ENCODE measurements at places on chromosomes 6 and 20. TPM values are rescaled to one million over a fixed set of nuclear protein-coding genes. Genes with fewer than 3 reads are reported as not detected.

The MYH7B gene
- total RNA-seq: 0.55 TPM

The BPIFA3 gene
- not detected for total RNA-seq

The HDGFL1 gene
- not detected for total RNA-seq

- DNase-seq: no peak
Observed at GRCh38 chr20:17449031-17449430, 82.1 kb downstream of the BFSP1 start.

The MED23 gene
- 35.9 TPM for total RNA-seq

DNA sequence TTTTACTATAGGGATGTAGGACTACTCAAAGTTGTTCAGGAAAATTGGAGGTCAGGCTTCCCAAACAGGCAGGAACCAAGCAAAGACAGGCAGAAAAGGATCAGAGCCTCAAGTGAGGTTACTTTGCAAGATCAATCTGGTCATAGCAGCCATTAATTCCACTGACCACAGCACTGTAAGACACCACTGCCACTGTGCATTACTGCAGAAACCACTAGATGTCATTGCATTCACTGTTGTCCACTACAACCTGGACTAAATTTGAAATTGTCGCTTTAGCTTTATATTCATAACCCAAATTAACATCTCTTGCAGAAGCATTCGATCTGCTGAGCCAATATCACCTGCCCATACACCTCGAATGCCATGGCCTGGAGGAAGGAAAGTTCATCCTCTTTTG is 126.9 kb upstream of the UFL1 start:
- no peak for DNase-seq

GRCh38 chr20:64250027-64250426 is 5.5 kb upstream of the PCMTD2 start:
- DNase-seq: no peak

The BIRC7 gene
- not detected for total RNA-seq

DNA sequence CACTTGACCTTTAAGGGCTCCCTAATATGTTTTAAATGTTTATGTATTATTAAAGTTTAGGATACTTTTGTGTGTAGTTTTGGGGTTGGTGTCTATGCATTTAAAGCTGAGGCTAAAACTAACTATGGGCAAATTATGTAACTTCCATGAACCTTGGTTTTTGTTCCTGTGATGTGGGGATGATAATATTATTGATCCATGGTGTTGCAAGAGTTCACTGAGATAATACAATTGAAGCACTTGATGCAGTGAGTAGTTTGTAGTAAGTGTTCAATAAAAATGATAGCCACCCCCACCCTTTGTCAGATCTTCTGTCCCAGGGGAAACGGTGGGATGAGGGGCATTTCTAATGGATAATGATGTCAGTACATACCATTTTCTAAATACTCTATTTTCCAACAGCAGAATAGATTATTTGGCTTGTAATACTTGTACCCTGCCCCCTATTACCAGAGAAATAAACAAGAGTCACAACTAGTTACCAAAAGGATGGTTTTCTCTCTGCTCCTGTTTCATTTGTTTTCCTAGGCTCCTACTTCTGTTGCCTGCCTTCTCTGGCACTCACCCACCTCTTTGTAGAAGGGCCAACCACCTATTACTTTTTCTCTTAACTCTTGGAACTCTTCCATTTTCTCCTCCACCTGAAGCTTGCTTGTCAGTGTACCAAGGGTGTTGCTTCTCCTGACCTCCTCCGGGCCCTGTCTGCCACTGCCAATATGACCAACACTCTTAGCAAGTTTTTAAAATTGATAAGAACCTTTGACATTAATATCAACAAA is 97.9 kb downstream of the RCAN2 start:
- DNase-seq: no peak

DNA sequence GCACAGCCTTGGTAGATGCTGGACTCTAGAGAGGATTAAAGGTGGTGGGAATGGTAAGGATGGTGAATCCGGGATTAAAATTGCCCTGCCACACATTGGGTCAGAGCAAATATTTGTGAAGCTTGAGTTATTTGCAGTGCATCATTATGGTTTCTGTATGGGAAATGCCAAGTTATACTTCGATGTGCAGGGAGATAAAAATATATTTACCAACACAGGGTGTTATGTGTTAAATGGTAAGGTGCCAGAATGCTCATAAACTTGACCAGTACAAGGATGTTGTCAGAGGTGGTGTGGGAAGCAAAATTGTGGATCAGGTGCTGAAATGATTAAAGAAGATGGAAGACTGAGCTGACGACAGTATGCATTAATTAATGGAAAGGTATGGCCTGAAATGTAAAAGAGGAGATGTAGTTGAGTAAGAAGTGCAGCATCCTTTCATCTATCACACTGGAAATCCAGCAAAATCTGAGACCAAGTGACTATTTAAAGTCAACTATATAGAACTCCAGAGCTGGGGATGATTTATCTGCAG is 262.3 kb downstream of the ADGB start:
- no peak for DNase-seq

- no peak for DNase-seq
Observed at GRCh38 chr6:153590411-153590810, 448.6 kb upstream of the OPRM1 start.

DNA sequence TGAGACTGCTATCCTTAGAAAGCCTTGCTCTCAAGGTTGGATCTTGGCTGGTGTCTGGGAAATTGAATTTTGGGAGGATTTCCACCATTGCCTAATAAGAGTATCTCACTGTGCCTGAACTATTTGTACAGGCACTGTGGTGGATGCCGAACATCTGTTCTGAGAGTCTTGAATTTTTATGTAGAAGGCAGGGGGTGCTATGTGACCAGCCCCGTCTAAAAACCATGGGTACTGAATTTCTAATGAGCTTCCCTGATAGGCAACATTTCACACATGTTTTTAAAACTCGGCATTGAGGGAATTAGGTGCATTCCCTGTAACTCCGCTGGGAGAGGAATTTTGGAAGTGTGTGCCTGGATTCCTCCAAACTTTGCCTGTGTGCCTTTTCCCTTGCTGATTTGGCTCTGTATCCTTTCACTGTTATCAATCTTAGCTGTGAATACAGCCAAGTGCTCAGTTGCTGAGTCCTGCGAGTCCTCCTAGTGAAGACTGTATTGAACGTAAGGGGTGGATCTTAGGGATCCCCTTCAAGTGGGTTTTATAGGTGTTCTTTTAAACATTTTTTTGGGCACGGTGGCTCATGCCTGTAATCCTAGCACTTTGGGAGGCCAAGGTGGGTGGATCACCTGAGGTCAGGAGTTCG is 27.6 kb upstream of the SCAF8 start:
- no peak for DNase-seq

DNA sequence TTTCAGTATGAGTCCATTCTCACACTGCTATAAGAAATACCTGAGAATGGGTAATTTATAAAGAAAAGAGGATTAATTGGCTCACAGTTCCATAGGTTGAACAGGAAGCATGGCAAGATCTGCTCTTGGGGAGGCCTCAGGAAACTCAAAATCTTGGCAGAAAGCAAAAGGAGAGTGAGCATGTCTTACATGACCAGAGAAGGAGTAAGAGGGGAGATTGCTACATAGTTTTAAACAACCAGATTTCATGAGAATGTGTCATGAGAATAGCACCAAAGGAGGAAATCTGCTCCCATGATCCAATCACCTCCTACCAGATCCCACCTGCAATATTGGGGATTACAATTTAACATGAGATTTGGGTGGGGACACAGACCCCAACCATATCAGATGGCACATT is 672.4 kb downstream of the HTR1B start:
- no peak for DNase-seq

The THBS2 gene
- total RNA-seq: not detected

DNA sequence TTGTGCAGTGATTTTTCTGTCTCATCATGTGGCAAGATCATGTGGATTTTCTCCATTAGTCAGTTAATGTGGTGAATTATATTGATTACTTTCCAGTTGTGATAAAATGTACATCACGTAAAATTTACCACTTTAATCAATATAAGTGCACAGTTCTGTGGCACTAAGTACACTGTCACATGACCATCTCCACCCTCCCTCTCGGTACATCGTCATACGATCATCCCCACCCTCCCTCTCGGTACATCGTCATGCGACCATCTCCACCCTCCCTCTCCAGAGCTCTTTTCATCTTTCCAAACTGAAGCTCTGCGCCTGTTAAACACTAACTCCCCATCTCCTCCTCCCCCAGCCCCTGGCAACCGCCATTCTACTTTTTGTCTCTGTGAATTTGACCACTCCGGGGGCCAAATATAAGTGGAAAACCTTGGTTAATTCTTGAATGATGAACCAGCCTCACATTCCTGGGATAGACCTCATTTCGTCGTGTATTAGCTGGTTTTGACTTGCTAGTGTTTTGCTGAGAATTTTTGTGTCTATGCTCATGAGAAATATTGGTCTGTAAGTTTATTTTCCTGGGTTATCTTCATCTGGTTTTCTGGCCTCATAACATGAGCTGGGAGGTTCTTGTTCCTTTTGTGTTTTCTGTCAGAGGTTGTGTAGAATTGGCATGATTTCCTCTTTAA is 10.8 kb downstream of the NTSR1 start:
- DNase-seq: no peak
